ENCODE measurements at places on chromosomes 1 and 21.
A peak's percentile ranks its signal among the peaks of the same experiment; 100 is the strongest.

- no peak for DNase-seq
Measured at GRCh38 chr21:34956416-34957316, 92.4 kb downstream of the RUNX1 start.

GRCh38 chr1:23899070-23899469 is 14.1 kb downstream of the CNR2 start:
- DNase-seq, result no peak

- peak; percentile 99 for DNase-seq
Measured at GRCh38 chr1:155984341-155984740, 6.0 kb upstream of the ARHGEF2 start.

DNA sequence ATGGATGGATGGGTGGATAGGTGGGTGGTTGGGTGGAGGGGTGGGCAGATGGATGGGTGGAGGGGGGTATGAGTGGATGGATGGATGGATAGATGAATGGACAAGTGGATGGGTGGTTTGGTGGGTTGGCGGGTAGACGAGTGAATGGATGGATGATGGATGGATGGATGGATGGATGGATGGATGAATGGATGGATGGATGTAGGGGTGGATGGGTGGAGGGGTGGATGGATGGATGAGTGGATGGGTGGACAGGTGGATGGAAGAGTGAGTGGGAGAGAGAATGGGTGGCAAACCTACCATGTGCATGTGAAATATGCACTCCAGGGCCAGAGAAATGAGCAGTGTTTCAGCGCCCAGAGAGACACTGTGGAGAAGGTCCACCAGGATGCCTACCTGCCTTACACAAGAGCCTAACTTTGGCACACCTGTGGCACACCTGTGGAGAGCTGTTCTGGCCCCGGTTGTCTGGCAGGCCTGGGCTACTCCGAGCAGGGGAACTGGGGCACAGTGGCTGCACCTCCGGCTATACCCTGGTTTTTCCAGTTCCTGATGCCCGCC is 12.8 kb downstream of the EPHA2 start:
- DNase-seq, result no peak

DNA sequence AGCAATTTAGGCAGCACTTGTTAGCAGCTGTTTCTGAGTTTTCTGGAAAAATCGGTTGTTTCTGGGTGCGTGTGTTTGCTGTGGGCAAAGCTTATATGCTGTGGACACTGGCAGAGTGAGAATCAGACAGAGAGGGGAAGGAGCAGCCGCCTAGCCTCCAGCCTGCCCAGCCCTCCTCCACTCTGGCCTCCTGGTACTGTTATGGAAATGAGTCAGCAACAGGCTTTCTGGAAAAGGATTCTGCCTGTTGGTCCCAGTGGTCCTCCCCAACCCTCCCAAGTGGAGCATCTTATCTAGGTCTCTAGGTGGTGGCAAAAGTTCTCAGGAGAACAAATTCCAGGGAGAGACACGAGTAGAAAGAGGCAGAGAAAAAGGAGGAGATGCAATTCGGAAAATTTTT is 42.2 kb upstream of the GOLT1A start:
- DNase-seq, result no peak

DNA sequence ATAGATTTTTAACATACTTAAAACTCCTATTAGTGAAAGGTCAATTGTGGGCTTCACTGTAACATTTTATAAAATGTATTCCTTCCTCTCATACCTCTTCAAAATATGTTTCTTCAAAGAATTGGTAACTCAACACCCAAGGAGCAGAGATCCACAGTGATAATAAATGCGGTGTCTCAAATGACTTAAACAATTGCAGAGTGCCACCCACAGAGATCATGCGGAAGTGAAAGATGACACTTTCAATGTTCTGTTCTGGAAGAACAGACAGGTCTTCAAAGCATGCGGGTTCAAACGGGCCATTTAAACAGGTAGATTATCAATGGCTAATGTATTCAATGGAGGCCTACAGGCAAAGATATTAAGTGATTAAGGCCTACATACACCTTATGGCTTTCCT is 157.0 kb upstream of the GREM2 start:
- no peak for DNase-seq

DNA sequence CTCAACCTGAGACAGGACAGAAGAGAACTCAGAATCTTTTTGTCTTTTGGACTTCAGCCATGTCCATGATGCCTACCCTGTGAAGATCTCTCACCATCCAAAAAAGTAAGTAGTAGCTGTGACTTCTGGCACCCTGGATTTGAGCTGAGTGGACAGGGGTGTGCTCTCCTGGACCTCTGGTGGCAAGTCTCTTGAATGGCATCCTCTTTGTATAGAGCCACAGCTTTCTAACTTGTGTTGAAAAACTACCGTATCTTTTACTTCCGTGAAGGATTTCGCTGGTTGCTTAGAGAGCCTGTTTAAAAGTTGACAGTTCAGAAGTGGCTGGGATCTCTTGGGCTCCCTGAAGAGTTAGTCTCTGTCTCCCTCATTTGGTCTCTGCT is 1.8 kb downstream of the MFN2 start:
- DNase-seq, result no peak

DNA sequence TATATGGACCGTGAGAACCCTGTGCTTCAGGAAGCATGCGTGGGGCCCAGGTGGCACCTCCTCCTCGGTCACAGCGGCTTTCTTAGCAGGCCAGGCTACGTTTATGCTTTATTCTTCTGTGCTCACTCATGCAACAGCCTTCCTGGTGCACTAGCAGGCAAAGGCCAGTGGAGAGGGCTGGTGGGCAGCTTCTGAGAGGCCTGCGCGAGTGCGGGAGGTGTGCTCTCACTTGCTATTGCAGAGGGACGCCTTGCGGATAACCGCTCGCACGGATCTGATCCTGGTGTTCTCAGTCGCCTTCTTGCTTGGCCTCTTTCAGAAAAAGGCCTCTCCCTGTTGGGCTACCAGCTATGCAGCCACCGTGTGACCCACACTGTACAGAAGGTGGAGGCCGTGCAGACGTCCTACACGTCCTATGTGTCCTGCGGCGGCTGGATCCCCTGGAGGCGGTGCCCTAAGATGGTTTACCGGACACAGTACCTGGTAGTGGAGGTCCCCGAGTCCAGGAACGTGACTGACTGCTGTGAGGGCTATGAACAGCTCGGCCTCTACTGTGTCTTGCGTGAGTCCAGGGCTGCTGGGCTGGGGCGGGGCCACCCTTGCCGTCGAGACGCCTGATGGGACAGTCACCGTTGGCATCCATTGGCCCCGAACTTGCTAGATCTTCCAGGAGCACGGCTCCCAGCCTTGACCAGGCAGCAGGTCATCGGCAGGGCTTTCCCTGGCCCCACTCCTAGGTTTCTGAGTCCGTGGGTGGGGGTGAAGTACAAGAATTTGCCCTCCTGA is 4.8 kb downstream of the UMODL1 start:
- DNase-seq, result no peak

DNA sequence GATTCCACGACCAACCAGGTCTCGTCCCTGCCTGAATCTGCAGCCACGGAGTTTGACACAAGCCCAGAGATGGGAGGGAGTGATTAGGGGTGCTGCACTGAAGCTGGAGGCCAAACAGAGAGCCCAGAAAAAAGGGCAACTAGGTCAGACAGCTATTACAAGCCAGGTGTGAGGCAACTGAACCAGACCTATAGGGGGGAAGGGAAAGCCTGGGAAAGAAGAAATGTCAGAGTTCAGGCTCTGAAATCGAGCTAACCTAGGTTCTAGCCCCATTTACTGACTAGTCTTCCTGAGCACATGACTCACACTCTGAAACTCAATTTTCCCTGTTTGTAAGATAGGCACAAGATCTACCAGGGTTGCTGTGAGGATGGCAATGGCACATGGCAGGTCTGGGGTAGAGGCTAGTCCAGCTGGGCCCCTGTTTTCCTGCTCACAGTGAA is 1.7 kb downstream of the DHCR24 start:
- no peak for DNase-seq

DNA sequence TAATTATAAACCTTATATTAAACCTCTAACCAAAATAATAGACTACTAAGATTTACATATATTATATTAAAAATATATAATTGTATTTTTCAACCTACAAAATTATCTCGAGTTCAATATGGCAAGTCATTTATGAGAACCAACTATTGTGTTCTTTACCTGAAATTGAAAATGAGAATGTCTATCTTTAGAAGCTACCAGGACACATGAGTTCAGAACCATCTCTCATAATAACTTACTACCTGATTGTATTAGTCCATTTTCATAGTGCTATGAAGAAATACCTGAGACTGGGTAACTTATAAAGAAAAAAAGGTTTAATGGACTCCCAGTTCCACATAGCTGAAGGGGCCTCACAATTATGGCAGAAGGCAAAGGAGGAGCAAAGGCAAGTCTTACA is 6.8 kb downstream of the HAO2 start:
- DNase-seq, result no peak

GRCh38 chr21:22115746-22116145 is 1117.5 kb downstream of the NCAM2 start:
- DNase-seq, result no peak

- no peak for DNase-seq
Measured at GRCh38 chr1:43334453-43335205, 3.0 kb upstream of the MPL start.

- no peak for DNase-seq
Measured at GRCh38 chr1:159991513-159991912, 37.5 kb upstream of the SLAMF9 start.

DNA sequence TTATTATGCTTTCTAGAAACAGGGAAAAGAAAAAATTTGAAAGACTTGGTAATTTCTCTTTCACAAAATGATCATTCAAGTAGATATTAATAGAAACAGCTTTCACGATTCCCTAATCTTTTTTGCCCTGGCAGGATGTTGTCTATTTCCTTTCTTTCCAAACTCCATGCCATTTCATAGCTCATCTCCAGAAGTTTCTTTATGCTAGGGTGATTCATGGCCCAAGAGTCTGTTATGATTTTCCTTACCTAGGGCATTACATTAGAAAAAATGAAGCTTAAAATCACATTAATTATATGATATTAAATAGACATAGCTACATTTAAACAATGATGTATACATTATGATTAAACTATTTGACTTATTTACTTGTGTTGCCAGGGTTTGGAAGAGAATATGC is 762.1 kb downstream of the LTN1 start:
- no peak for DNase-seq

- no peak for DNase-seq
Measured at GRCh38 chr1:209643285-209644020, 8.8 kb downstream of the LAMB3 start.

GRCh38 chr1:203463469-203464062 is 12.0 kb upstream of the PRELP start:
- no peak for DNase-seq

DNA sequence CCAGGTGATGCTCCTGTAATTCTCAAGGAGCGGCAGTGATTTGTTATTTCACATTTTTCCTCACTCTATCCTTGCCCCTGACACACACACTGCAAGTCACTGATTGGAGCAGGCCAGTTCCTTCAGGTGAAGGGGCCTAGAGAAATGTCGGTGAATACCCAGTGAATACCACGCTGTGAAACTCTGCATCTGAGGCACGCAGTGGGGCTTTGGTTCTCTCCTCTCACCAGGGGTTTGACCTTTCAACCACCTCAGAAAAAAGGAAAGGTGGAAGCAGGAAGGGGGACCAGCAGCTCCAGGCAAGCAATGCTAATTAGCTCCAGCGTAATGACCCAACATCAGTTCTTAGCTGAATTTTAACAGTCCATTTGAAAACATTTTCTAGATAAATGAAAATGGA is 532 bp upstream of the FAM177B start:
- no peak for DNase-seq

All from NCI-H526 (cell line).